ENCODE measurements at places on chromosomes 5 and 9.

DNA sequence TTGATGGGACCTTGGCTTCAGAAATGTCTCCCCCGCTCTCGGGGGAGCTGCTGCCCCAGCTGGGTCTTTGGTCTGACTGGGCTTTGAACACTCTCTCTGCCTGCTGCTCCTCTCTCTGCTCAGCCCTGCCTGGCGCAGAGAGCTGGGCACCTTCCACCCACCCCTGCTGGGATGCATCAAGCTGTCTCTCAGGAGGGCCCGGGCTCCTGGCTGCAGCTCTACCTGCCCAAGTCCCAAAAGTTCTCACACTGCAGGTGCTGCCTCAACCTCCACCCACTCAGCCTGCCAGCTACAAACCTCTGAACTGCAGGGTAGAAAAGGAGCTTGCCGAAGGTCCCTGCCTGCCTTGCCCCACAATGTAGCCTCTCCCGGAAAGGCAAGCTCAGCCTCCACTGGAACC is 36.7 kb downstream of the IRX2 start:
- no peak for DNase-seq

DNA sequence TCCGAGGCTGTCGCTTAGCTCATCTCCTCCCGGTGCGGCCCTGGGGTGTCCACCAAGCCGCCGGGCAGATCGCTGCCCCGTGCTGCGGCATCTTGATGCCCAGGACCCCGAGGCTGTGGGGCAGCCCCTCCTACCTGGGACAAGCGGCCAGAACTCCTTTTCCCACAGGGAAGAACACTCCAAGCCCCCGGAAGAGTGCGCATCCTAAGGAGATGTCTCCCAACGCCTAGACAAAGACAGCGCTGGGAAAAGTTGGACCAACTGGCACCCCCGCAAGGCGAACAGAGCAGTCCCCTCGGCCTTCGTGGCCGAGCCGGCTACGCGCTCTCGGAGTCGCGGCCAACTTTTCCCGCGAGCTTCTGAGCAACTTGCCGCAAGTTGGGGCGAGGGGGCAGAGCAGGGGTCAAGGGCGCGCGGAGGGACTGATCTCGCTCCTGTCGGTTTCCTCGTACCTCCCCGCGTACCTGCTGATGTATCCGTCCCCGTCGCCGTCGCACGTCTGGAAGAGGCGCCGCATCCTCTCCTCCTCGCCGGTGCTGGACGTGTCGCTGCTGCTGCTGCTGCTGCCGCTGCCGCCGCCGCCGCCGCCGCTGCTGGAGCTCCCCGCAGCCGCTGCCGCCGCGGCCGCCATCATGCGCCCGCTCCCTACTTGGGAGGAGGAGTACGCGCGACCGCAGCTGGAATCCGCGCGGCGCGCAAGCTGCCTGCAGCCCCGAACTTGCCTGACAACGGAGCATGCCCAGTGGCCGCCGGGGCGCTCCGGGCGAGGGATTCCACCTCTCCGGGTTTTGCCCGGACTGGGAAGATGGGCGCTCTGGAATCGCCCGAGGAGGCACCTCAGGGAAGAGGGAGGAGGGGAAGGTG is at the start of gene MCC:
TSS of gene MCC (minus strand) at position 673 of the 864 bp plus-strand sequence.
- DNase-seq: peak; percentile 3

GRCh38 chr9:116576386-116576785 is 110.7 kb upstream of the TRIM32 start:
- no peak for DNase-seq

- no peak for DNase-seq
Measured at GRCh38 chr9:37650873-37651768, at the start of gene FRMPD1. FRMPD1 (plus strand) TSS chr9:37650954; CDS start chr9:37692642, 41,688 bp downstream.

DNA sequence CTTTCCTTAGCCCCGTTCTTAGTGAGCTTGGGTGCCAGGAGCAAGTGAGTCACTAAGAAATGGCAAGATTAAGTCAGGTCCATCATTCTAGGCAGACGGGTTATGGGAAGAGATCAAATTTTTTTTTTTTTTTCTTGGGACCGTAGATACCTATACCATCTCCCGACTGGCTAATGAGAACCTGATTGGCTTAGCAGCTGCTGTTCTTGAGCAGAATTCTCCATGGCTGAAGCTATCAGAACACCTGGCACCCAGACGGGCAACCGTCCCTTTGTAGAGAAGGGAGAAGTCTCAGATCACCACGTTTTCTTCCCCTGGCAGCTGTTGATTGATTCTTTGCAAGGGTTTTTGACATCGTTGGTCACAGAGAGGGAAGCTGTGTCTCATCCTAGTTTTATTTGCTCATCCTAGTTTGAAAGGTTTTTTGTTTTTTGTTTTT is 78.6 kb downstream of the AOPEP start:
- DNase-seq: no peak

GRCh38 chr5:42302186-42302585 is 121.1 kb upstream of the GHR start:
- DNase-seq: no peak

- no peak for DNase-seq
Measured at GRCh38 chr9:8616414-8616813, 816.8 kb upstream of the DMAC1 start.

- no peak for DNase-seq
Measured at GRCh38 chr9:116686135-116686534, 970 bp upstream of the TRIM32 start.

DNA sequence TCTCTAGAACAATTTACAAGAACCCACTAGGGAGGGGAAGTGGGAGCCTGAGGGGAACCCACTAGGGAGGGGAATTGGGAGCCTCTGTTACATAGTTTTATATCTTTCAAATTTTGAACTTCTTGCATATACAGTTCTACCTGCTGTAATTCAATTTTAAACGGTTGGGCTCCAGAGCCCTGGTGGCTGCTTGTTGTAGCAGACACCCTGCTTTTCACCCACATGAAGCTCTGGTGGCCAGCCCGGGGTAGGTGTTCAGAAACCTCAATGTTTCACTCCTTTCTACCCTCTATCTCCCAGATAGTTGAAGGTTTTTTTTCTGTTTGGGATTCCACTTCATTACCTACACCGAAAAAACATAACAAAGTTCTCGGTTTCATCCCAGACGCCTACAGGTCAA is 124.4 kb downstream of the TMEM174 start:
- no peak for DNase-seq

- no peak for DNase-seq
Measured at GRCh38 chr5:10423022-10423421, 18.7 kb upstream of the ROPN1L start.

DNA sequence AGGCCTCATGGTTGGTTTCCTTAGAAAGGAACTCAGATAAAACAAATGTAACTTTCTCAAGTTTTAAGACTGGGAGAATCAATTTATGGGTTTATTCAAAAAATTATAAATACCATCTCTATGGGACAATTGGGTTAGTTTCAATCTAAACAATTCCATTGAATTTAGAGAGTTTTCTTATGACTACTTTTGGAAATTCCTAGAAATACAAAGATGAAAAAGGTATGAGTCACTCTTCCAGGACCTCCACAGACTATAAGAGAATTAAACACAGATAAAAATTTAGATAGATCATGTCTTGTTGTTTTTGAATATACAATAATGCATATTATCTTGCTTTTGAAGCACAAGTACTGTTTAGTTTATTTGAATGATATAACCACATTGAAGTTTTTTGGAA is 188.7 kb downstream of the CHSY3 start:
- DNase-seq: no peak

DNA sequence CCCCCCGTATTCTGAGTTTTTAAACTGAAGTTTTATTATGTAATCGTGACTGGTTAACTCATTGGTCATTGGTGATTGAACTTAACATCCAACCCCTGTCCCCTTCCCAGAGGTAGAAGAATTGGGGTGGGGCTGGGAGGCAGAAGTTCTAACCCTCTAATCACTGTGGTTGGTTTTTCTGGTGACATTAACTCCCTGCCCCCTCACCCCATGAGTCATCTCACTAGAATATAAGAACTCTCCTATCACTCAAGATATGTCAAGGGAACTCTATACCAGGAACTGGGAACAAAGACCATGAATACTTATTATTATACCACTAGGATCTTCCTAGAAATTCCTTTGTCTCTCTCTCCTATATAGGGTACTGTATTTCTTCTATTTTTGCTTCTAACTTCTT is 52.3 kb upstream of the CAVIN4 start:
- DNase-seq: no peak

DNA sequence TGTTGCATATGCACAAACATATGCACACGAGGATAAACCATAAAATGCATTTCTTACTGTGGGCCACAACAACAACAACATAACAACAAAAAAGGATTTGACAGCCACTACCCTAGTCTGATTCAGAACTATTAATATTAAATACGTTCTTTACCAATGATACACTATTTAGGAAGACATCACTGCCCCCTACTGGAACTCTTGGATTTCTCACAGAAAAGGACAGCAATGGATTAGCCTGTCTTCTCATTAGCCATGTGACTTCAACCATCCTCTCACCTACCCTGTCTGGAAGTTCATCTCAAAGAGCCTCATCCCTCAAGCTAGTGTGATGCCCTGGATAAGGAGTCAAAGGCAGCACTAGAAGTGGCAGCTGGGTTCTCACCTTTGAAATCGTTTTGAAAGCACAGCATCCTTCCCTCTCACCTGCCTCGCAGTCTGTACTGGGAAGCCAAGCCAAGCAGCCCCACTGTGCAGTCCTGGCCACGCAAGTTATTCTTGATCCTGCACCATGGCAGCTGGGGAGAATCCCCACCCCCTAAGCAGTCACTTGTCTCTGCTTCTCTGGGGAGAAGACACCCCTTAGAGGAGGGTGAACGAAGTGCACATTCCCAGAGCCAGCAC is 64.6 kb downstream of the SH3TC2 start:
- no peak for DNase-seq

DNA sequence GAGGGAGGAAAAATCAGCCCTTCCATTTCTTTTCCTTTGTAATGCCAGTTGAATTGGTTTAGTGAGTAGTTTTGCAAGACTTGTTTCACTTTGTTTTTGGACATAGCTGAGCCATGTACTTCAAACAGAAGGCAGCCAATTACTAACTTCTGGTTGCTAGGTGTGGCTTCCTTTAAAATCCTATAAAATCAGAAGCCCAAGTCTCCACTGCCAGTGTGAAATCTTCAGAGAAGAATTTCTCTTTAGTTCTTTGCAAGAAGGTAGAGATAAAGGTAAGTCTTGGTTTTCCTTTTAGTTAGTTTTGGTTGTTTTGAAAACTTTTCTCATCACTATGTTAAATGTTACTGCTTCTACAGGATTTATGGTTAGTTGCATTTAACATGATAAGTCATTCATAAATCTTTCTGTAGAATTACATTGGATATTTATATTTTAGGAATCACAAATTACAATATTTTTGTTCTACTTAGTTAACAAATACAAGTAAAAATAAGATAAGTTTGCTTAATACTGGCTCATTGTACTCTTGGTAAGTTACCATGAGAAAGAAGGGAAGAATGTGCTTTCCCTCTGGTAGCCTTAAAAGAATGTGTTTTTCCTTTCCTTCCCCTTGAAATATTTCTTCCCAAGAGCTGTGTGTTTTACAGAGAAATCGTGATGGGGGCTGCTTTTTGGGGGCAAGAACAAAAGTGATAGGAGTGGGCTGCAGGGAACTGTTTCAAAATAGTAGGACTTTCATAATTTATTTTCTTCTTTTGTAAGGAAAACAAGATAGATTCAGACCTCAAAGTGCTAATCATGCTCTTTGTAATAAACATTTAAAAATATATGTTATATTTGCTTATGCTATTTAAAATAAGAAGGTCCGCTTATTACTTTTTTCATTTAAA is at the start of gene ANXA1:
TSS of gene ANXA1 (plus strand) at position 213 of the 890 bp plus-strand sequence. CDS start 6,671 bp downstream, outside the sequence.
- no peak for DNase-seq

DNA sequence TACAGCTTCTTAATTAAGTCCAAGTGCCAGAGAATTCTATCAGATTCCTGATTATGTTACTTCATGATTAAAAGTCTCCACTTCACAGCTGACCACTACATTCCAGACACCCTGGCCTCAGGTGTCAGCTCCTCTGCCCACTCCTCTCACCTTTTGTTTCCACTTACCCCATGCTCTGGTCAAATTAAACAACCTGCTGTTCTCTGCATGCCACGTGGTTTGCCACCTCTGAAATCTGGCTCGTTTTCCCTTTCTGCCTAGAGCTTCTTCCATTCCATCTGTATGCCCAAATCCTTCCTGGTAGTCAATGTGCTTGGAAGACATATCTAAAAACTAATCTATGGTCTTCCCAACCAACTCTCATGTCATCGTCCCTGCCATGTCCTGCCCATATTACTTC is 158.6 kb downstream of the ICE1 start:
- no peak for DNase-seq

DNA sequence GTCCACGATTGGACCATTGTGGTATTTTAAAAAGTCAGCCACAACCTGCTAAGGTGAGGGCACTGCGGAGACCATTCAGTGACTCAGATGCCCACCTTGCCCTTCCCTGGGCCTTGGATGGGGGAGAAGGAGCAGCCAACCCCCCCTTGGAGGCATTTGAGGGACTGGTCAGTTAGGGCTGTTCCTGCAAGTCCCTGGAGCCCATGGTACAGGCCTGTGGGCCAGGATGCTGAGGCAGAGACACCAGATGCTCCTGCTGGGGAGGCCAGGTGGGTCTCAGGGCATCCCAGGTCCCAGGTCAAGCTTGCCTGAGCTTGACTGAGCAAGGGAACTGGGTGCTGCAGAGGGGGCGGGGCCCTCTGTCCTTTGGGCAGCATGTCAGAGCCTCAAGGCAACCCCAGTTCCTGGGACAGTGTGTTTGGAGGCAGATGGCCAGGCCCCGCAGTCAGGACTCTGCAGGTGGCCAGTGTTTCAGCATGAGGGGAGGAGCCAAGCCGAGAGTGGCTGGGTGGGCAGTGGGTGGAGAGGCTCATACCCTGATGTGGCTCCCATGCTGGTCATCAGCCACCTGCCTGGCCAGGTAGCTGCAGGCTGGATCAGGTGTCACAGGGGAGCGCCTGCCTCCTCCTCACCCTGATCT is 27.5 kb downstream of the SLC6A3 start:
- no peak for DNase-seq

GRCh38 chr9:129547869-129548570 is 72.9 kb downstream of the C9orf50 start:
- DNase-seq: no peak

DNA sequence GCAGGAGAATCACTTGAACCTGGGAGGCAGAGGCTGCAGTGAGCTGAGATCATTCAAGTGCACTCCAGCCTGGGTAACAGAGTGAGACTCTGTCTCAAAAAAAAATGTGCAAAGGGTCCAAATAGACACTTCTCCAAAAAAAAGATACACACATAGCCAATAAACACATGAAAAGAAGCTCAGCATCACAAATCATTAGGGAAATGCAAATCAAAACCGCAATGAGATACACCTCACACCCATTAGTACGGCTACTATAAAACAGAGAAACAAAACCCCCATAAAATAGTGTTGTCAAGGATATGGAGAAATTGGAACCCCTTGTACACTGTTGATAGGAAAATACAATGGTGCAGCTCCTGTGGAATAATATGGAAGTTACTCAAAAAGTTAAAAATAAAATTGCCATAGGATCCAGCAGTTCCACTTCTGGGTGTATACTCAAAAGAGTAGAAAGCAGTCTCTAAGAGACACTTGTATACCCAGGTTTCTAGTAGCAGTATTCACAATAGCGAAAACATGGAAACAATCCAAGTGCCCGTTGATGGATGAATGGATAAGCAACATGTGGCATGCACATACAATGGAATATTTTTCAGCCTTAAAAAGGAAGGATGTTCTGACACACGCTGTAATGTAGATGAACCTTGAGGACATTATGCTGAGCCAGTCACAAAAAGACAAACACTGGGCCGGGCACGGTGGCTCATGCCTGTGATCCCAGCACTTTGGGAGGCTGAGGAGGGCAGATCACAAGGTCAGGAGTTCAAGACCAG is 57.2 kb upstream of the PPARGC1B start:
- DNase-seq: no peak

Data from SK-N-MC (cell line).